ENCODE measurements at places on chromosomes 1 and 21.

DNA sequence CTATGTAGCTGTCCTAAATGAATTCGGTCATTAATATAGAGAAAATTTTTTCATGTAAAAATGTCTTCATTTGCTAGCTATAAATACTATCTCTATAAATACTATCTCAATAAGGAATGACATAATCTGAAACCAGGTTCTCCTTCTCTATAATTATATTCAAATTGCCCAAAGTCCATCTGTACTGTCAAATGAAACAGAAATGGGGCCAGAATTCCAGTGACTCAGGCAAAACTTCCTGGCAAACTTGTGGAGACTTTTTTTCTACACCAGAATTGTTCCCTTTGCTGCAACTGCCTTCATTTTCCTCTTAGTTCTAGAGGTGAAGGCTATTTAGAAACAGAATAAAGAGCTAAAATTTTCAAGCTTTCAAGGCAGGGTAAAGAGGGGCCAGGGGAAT lies 152.5 kb downstream of the KCNH1 start:
- no peak for DNase-seq

DNA sequence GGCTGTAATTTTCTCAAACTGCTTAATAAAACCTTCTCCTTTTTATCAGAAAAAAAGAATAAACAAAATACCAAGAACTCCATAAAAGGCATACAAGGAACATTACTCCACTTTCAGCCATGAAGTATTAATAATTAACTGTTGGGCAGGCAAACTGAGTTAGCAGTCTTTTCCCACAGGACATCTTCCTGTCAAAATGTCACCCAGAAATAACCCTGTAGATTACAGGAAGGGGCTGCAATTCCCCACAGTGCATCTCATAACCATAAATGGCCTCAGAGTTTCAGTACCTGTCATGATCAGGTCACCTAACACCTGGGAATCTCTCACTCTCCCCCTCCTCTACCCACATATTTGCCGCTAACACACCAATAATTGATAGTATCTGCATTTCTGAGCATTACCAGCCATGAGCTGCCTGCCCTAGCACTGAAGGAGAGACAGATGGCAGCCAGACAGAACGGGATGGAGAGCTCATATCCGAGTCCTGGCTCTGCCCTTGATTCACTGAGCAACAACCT lies 475.0 kb downstream of the SMYD3 start:
- DNase-seq, result no peak

DNA sequence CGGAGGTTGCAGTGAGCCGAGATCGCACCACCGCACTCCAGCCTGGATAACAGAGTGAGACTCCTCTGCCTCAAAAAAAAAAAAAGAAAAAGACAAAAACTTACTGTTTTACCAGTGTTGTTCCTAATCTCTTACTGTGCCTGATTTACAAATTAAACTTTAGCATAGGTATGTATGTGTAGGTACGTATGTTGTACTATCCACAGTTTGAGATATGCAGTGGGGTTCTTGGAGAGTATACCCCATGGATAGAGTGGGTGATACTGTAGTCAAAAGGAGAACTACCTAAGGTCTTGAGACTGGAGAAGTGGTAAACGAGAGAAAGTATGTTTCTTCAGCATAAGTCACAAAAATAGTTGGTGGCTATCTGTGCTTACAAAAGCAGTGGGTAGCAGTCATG lies 38.6 kb downstream of the RNF11 start:
- no peak for DNase-seq

DNA sequence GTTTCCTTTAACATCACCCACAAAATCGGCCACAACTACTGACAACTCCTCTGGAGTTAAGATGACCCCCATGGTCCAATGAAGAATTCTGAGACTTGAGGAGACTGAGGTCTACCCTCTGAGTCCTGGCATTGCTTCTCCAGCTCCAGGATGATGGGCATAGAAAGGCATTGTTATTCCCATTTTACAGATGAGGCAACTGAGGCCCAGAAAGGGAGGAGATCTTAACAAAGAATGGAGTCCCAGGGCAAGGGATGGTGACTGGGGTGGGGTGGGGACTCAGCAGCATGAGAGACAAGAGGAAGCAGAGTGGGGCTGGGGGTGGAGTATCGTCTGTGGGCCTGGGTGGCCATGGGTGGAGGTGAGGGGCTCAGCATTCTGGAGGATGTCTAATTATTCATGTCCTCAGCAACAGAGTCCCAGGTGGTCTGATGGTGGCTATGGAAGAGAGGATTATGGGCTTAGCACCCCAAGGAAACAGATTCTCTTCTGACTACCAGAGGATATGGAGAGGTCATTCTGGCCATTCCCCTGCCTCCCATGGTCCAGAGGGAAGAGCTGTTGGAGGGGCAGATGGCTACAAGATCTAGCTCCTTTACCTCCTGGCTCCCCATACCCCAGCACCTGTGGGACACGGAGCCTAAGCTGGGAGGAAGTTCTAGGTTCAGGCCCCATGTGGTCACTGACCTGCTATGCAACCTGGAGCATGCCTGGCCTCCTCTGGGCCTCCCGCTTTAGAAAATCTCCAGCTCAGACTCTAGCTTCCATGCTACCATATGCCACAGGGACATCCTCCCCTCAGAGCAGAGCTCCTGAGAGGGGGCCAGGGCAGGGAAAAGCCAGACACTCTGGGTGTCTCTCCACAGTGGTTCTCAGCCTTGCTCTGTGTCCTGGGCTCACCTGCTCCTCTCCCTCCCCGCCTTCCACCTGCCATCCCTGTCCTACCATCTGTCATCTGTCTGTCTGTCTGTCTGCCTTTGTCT lies 37.4 kb upstream of the DMBX1 start:
- DNase-seq, result no peak

- DNase-seq, result no peak
These were observed 598 bp upstream of the ADIPOR1 start for GRCh38 chr1:202958544-202959275.

GRCh38 chr1:170085091-170085490 lies 10.6 kb upstream of the KIFAP3 start:
- no peak for DNase-seq

GRCh38 chr1:210684466-210685294 lies 356.0 kb downstream of the HHAT start:
- DNase-seq, result no peak

DNA sequence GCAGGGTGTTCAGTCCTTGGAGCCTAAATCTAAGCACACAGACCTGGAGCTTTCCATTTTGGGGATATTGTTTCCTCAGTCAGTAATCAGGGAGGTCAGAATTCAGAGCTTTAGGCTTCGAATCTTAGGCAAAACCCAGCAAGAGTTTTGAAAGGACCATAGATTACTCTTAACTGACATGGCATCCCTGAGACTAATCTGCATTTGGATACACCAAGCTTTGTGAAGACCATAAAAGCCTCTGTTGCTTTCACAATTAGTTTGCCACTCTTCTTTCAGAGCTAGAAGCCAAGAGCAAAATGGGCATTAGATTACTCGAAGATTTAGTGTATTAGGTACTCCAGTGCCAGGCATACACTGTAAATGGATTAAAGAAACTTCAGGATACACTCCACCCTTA lies 131.8 kb upstream of the GREM2 start:
- no peak for DNase-seq

GRCh38 chr1:160217481-160218051 lies 12.4 kb downstream of the PEA15 start:
- DNase-seq, result no peak

DNA sequence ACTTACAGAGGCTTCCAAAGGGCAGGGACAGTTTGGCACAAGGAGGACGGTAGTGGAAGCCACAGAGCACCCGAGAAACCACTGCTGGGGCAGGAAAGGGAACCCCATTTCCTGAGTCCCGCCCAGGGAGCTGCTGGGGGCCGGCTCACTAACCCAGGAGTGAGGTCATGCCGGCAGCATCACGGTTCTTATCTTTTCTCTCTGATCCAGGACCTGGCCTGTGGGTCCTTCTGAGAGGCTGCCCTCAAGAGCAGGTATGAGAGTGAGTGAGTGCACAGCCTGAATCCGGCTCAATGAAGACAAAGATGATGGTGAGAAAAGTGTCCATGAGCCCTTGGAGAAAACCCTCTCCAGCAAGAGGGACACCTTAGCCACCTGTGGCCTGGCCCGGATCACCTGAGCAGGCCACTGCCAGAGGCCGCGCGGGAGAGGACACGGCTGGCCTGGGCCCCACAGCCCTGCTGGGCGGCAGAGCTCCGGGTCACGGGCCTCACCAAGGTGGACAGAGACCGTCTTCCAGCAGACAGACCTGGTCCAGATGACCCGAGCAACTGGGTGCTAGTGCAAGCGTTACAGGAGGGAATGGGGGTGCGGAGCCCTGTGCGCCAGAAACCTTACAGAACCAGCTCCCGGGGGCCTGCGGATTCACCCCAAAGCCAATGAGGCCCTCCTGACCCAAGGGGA lies 94.9 kb downstream of the RIPK4 start:
- DNase-seq, result no peak

DNA sequence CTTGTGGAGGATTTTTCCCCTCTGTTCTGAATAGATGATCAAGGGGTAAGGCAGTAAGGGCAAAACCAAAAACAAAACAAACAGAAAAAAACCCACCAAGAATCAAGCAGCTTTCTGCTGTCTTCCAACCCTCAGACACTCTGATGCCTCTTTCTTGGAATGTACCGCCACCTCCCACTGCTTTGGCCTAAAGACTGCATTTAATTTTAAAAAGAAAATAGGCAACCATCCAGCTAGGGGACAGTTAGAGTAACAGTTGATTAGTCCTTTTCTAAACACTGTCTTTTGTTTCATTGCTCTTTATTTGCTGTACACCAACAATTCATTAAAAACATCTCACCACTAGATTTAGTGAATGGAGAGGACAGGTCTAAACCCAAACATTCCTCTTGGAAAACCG lies 21.5 kb downstream of the WLS start:
- DNase-seq, result no peak

DNA sequence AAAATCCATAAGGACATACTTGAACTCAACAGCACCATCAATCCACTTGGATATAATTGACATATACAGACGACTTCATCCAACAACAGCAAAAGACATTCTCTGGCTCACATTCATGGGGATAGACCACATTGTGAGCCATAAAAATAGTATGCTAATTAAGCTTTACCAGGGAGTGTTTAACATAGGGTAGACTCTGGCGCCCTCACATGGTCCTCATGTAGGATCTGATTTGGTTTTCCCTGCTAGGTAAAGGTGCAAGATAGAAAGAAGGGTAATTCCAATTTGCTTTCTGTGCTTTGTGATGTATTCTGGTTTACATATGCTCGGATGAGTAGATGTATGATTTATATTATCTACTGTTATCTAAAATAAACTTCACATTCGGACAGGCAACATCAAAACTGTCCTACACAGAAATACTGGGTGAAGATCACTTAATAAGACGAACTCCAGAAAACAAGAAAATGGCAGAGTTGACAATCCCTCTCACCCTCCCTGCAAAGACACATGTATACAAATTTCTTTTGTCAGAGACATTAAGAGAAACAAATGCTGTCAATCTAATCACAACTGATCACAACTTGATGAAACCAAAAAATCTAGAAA lies 27.7 kb downstream of the CR1L start:
- no peak for DNase-seq

GRCh38 chr1:169163059-169163458 lies 56.6 kb downstream of the ATP1B1 start:
- no peak for DNase-seq

DNA sequence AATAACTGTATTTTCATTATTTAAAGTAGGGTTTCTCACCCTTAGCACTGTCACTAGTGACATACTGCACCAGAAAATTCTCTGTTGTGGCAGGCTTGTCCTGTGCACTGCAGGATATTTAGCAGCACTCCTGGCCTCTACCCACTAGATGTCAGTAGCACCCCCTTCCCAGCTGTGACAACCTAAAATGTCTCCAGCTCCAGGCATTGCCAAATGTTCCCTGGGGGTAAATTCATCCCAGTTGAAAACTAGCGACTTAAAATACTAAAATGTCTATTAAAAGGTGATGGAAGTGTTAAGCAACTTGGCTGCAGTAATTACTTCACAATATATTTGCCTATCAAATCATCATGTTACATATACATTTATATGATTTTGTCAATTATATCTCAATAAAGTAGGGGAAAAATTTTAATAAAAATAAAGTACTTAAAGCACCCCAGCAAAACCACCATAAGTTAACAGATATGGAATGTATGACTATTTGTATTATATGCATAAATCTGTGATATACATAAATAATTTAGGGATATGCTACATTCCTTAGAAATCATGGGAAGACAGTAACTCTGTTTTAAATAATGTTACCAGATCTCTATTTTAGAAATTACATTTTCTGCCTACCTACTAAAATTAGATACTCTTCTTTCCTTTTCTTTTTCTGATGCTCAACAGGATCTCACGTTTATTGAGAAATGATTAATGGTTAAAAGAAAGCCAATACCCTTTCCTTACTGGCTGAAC lies 74.6 kb downstream of the ARID4B start:
- DNase-seq, result peak; percentile 45

DNA sequence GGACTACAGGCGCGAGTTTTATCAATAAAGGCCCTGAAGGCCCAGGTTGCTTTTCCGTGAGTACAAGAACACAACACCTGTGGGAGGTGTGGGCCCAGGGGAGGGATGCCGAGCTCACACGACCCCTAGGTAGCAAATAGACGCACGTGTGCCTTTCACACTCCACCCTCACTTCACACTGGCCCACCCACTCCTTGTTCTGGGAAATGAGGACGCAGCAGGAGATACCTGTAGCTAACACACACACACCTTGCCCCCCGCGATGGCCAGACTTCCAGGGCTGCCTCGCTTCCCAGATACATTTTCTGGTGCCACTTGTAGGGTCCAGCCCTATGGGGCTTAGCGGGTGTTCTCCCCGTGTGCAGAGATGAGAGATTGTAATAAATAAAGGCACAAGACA lies 4.3 kb upstream of the CCDC27 start:
- DNase-seq, result no peak

DNA sequence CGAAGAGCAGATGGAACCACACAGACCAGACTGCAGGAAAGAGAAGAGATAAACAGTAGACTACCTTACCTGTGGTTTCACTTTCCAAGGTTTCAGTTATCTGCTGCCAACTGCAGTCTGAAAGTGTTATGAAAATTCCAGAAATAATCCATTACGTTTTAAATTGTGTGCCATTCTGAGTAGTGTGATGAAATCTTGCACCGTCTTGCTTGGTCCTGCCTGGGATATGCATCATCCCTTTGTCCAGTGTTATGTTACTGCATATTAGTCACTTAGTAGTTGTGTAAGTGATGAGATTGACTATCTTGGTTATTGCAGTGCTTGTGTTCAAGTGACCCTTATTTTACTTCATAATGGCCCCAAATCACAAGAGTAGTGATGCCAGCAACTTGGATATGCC lies 33.9 kb downstream of the DNAJC6 start:
- no peak for DNase-seq

DNA sequence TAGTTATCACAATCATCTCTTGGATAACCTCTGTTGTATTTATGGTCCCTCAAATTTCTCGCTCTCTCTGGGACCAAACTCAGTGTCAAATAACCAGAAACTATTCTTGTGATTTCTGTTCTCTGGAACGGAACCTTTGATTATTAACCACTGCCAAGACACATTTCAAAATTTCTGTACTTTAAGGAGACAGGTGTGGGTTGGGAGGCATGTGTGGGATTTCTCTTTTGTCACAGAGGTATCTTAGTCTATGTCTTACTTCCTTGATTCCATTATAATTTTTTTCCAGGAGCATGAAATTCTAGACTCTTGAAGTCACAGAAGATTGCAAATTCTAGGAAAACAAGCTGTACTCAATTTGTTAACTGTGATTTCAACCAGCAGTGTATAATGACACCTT lies 919.0 kb upstream of the B3GALT2 start:
- DNase-seq, result no peak

GRCh38 chr1:39354572-39354971 lies 136.9 kb upstream of the BMP8A start:
- DNase-seq, result no peak

GRCh38 chr1:206912445-206913095 lies 9.2 kb downstream of the FCMR start:
- DNase-seq, result peak; percentile 47
